ENCODE measurements at places on chromosomes 3 and 15.

GRCh38 chr3:22691407-22691806 lies 511.7 kb upstream of the UBE2E2 start:
- DNase-seq, result no peak

DNA sequence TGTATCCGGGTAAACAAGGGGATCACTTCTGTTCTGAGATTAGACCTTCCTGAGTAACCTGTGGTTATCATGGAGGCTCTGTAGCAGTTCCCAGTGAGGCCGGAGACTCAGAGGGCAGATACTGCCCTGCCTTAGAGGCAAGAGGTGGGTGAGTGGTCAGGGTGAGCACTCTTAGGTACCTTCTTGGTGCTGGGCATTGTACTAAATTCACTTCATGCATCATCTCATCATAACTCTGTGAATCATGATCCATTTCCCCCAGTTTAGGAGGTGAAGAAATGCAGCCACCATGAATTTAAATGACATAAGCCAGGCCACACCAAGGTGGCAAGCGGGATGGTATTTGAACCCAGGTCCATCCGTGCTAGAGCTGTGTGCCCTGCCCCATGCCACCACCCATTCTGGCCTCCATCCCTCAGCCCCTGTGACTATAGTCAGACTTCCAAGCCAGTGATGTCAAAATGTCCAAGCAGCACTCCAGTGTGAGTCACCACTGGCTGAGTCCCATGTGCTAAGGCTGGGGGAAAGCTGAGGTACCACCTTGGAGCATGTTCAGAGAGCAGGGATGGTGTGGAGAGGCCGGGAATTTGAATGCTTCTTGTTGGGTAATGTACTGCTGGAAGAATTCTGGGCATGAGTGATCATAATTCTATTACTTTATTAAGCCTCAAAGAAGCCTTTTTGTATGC lies 88.8 kb downstream of the EPHB1 start:
- no peak for DNase-seq

DNA sequence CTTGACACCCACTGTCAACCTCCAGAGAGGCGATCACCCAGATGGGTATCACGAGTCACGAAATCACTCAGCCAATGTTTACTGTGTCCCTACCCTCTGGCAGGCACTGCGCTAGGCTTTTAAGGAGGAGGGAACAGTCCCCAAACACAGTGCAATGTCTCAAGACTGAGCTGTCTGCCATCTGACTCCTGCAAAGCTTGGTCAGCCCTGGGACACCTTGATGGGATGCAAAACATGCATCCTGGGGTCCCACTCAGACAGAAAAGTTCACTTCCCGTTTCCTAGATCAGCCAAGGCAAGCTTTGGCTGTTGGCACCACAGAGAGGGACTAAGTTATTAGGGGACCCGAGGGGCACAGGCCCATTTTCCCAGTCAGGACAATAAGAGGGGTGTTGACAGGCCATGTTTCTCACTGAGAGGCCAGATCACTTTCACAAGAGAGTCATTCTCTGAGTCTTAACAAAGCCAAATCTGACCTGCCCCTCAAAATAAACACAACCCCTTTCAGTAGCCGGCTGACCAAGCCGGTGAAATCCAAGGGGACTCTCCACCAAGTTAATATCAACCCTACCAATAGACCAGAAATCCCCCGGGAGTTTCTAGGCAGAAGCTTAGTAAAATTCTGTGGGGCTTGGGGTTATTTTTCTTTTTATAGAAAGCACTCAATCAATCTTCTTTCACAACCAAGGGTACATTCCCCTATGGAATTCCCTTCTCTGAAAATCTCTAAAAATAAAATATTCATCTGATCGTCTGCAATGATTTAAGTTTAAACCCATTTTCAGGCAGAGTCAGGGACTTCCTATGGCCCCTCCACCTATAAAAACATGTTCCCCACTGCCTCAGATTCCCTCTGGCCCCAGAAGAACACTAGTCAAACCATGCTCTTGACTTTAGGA lies 3.5 kb downstream of the RFTN1 start:
- DNase-seq, result no peak

- DNase-seq, result peak; percentile 8
Measured at GRCh38 chr3:57130571-57131209, 34.5 kb downstream of the IL17RD start.

GRCh38 chr3:188348435-188349244 lies 194.7 kb downstream of the LPP start:
- DNase-seq, result no peak

- no peak for DNase-seq
Measured at GRCh38 chr3:175913286-175913685, 1054.2 kb downstream of the NAALADL2 start.

GRCh38 chr15:93164409-93164808 lies 75.4 kb upstream of the RGMA start:
- DNase-seq, result no peak

- no peak for DNase-seq
Measured at GRCh38 chr3:120797857-120798256, 55.3 kb downstream of the GTF2E1 start.

DNA sequence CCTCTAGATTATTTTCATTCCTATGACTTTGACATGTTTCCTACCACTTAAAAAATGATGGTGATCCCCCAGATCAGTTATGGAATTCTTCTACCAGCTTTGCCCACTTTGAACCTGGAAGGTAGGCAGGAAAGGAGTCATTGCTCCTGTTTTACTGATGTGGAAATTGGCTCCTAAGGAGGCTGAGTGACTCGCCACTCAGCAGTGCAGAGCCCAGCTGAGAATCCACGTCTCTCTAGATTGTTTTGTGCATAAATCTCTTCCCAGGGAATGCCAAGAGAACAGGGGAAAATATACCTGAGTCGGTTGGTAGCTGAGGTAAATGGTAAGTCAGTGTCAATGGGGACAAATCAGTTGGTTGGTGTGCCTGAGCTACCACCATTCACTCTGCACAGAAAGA lies 4.7 kb downstream of the LTF start:
- no peak for DNase-seq

DNA sequence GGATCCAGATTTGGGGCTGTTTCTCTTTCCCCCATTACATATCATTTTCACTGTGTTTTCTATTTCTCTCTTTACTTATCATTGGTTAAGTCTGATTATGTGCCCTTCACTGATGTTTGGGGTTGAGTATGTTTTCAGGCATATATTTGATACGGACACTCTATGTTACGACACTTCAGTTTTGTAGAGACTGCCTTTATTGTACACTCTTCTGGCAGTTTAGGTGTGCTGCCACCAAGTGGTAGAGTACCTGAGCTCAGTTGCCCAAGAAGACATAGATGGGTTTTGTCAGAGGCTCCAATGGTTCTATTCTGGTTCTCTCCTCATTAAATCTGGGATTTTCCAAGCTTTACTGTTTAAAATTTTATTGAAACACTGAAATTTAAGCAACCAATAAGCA lies 255.0 kb upstream of the ROPN1 start:
- no peak for DNase-seq

GRCh38 chr15:101206176-101206591 lies 45.7 kb downstream of the CHSY1 start:
- no peak for DNase-seq

GRCh38 chr15:53400986-53401385 lies 358.5 kb downstream of the WDR72 start:
- DNase-seq, result peak; percentile 13

- DNase-seq, result no peak
Measured at GRCh38 chr3:8489278-8489792, 12.3 kb upstream of the LMCD1 start.

GRCh38 chr15:93180656-93181055 lies 91.6 kb upstream of the RGMA start:
- no peak for DNase-seq

GRCh38 chr3:198030125-198030524 lies 70.1 kb downstream of the LMLN start:
- no peak for DNase-seq

- DNase-seq, result no peak
Measured at GRCh38 chr3:139473155-139473771, 3.1 kb downstream of the RBP2 start.

GRCh38 chr3:171348121-171348520 lies 112.1 kb downstream of the TNIK start:
- DNase-seq, result no peak

GRCh38 chr3:74139648-74140047 lies 474.8 kb downstream of the CNTN3 start:
- DNase-seq, result no peak

GRCh38 chr15:101050623-101051290 lies 131.6 kb downstream of the LRRK1 start:
- no peak for DNase-seq

DNA sequence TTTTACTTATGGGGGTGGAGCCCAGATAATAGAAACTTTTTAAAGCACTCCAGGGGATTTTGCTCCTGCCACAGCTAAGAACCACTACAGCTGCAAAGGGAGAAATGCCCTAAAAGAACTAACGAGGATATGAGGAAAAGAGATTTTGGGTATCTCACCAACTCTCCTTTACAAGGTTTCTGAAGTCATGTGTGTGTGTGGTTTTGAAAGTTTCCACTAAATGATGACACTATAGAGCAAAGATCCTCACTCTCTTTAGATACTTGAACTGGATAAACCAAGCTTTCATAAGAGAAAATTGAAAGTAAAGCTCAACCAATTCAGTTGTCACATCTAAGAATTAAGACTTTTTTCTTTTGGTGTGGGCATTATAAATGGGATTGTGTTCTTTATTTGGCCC lies 455.3 kb upstream of the ALCAM start:
- no peak for DNase-seq

DNA sequence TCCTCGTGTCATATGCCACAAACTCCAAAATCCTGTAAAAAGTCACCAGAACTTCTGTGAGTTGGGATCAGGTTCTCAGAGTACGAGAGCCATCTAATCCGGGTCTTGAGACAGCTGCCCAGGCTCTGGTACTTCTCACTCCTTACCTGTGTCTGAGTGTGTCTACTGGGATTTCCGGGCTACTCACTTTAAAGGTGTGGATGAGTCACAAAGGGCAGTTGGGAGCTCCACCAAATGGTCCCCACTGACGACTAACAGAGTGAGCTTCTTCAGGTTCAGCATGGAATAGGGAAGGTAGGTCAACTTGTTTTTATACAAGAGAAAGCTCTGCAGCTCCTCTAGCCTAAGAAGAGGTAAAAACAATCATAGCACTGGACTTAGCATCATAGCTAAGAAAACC lies 29.5 kb downstream of the RTP3 start:
- no peak for DNase-seq
